ENCODE measurements at places on chromosomes 4 and X.

- DNase-seq: peak; percentile 3
Measured at GRCh38 chrX:130118441-130119311, 8.4 kb upstream of the ELF4 start.

DNA sequence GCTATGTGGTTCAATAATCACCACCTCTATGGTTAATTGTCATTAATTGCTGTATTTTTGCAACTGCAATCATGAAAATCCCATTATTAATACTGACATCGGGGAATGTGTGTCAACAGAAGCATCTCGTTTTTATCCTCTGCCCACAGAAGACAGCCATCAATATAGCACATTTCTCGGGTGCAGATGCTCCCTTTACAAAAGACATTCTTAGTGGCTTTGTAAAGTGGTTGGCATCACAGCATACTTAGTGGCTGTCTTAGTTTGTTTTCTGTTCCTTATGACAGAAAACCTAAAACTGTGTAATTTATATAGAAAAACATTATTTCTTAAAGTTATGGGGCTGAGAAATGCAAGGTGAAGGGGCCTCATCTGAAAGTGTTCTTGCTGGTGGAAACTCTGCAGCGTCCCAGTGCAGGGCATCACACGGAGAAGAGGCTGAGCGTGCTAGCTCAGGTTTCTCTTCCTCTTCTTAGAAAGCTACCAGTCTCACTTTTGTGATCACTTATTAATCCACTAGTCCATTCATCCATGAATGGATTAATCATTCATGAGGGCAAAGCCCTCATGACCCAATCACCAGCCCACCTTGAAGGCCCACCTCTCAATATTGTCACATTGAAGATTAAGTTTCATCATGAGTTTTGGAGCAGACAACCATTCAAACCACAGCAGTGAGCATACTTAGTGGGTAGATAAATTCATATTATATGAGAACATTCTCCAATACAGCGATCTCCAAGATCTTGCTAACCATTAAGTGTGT lies 1067.7 kb upstream of the PABPC4L start:
- no peak for DNase-seq

DNA sequence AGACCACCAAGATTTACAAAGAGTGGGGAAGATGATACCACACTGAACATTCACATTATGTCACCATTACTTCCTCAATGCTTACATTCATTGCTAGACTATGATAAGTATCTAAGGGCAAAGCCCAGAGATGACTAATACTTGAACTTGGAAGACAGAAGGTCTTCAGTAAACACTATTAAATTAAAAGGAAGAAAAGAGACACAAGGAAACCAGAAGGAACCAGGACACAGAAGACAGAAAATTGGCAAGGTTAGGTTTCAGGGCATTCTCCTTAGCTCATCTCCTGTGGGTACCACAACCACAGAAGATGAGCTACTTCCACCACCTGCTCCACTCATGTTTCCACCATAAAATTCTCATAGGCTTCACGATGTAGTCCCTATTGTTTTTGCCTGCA lies 64.9 kb downstream of the NLGN4X start:
- no peak for DNase-seq

- DNase-seq: no peak
Measured at GRCh38 chr4:184734758-184735157, 862 bp upstream of the CENPU start.

GRCh38 chrX:54721424-54721823 lies 76.6 kb downstream of the ITIH6 start:
- peak; percentile 64 for DNase-seq

- DNase-seq: no peak
Measured at GRCh38 chr4:98446499-98447375, 185.6 kb downstream of the RAP1GDS1 start.

DNA sequence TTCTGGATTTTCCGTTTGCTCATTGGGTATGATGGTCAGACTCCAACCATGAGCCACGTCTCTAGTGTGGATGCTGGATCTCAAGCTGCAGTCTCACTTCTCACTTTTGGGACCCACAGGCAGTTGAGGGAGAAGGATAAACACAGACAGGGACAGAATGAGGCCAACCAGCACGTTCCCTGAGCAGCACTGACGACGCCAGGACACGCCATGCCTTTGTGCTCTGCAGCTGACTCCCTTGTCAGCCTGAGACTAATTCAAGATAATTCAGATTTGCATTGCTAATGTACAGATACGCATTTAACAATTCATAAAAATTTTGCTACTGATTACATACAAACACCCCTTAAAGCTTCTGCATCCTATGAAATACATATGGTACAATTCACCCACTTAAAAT lies 106.5 kb downstream of the FAM193A start:
- no peak for DNase-seq

DNA sequence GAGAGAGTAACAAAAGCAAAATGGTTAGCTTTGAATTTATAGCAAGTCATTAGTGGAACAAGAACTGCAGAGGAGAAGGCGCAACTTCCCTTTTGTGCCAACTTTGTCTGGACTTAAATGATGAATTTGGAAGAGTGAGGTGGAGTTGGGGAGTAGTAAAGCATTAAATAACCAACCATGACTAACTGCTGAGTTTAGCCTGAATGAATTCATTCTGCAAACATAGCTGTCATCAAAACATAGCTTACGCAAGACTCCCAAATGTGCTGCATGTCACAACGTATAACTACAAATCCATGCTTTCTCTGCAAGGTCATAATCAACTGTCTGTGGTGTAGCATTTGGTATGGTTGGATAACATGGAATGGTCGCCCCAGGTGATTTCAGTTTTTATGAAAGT lies 75.9 kb upstream of the RPL34 start:
- no peak for DNase-seq

GRCh38 chr4:17762726-17763125 lies 18.7 kb downstream of the FAM184B start:
- peak; percentile 43 for DNase-seq

GRCh38 chr4:168942985-168943384 lies 67.1 kb downstream of the CBR4 start:
- DNase-seq: peak; percentile 17

- no peak for DNase-seq
Measured at GRCh38 chr4:102036619-102037376, 246.3 kb downstream of the BANK1 start.

- DNase-seq: no peak
Measured at GRCh38 chr4:56863441-56864139, 42.1 kb upstream of the SPINK2 start.

DNA sequence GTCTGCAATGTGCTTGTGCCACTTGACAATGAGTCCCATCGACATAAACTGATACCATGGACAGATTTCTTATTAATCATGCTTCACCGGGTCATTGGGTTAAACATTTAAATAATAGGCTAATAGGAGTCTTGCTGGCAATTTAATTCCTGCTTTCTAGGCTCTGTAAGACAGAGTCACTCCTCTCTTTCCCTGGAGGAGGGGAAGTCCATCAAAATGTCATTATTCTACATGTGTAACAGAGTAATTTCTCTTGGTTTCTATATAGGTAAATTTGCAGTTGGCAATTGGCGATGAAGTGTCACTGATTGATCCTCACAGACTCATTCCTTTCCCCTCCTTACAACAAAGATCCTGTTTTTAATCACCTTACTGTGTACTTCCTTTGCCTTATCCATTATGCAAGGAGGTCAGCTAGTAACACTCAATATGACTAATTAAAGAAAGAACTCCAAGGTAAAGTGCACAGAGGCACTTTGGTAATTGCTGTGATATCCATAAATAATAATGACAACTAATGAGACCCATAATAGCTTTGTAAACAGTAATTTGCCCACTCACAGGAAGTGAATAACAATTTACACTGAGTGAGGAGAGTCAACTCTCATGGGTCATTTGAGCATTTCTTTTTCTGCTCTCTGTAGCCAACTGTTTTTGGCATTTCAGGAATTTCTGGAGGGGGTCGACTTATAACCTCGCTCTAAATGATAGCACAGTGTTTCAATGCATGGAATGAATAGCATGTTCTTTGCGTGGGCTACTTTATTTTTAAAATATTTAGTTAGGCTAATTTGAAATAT lies 184.0 kb downstream of the UGT8 start:
- no peak for DNase-seq

DNA sequence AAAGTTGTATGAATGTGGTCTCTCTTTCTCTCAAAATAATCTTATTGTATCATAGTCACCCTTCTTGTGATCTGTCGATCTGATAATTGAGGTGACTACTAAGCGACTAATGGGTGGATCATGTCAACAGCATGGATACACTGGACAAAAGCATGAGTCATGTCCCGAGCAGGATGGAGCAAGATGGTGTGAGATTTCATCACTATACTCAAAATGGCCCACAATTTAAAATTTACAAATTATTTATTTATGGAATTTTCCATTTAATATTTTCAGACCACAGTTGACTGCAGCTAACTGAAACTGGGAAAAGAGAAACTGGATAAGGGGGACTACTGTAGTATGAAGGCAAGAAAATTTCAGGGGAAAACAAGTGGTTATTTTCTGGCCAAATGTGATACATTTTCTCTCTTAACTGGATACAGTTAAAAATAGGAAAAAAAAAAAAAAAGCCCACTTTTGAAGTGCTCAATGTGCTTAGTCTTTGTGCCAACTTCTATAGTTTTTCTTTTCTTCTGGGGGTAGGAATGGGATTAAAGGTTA lies 25.3 kb downstream of the FAM241A start:
- peak; percentile 69 for DNase-seq

DNA sequence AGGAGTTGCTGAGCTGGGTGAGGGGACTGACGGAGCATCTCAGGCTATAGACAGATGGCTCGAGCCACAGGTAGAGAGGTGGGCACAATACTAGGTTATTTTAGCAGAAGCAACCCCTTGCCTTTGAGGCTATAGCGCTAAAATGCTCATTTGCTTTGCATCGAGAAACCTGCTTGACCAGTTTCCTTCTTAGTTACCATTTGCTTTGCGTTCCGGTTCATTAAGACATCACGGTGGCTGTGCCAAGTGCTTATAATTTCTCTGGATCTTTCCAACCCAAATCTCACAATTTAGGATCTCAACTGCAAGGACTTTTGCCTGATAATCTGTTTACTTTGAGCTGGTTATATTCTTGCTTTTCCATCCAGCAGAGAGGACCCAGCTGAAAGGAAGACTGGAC lies 40.8 kb downstream of the DLG3 start:
- DNase-seq: no peak

DNA sequence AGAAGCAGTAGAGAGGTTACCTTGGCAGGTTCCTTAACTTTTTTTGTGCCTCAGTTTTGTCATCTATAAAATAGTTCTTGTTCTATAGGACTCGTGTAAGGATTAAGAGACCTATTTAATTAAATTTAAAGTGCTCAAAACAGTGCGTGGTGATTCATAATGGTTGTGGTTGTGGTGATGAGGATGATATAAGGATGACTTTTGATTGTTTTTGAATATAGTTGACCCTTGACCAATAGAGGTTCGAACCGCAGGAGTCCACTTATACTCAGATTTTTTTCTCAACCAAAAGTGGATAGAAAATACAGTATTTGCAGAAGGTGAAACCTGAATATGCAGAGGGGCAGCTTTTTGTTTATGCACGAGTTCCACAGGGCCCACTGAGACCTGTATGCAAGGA lies 14.6 kb downstream of the SMAD1 start:
- no peak for DNase-seq

DNA sequence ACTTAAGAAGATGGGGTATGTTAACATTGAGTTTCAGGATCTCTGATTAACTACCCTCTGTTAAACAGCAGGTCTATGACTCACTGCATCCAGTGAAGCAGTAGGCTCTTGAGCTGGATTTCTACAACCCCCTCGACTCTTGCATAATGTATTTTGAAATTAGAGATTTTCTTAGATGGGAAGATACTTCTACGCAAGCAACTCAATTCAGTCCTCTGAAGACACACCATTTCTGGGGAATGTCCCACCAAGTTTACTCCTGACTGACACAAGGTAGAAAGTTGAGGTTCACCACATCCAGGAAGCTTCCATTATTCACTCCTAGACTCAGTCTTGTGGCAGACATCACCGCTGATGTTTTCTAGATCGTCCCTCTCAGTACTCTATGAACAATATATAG lies 12.9 kb downstream of the PALLD start:
- peak; percentile 43 for DNase-seq

DNA sequence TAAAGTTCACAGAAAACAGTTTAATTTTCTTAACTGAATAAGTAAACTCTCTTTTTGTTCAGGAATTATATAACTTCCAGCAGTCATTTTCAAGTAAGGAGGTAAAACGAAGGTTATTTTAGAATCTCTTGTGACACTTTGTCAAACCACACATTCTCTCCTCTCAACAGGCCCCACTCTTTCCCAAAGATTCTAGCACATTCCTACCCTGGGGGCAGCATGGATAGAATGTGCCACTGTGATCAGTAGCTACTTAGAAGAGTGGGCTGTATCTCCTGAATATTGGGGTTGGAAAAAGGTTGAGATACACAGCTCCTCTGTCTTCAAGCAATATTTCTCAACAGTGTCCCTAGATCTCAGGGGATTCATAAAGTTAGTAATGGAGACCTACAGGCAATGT lies 157.6 kb downstream of the EMCN start:
- DNase-seq: no peak

DNA sequence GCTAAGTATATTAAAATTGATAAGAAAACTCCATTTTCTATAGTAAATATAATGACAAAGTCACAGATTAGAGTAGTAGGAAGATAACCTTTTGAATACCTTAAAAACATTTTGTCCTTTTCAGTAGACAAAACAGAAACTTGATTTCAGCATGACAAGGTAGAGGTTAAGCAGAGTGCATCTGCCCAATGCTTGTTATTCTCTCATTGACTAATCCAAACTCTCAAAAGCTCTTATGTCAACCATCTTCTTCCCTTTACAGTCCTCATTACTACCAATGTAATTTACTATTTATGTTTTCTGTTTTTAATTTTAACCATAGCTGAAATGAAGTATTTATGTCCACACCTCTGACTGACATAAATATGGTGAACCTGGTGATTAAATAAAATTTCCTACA lies 11.1 kb downstream of the NIPAL1 start:
- no peak for DNase-seq

DNA sequence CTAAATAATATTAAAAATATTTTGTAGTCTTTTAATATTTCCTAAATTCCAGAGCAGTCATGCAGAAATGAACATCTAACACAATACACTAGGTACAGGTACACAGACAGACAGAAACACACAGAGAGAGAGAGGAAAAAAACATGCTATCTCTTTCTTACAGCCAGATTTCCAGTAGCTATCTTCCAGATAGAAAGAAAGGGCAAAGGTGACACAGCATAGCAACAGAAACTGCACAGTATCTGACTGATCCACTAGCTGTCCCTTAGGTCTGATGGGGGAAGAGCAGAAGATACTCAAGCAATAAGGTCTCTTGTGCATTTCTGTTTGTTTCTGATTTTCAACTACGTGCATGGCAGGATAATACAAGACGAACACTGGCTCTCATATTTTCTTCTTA lies 7.8 kb downstream of the FBXW7 start:
- no peak for DNase-seq

DNA sequence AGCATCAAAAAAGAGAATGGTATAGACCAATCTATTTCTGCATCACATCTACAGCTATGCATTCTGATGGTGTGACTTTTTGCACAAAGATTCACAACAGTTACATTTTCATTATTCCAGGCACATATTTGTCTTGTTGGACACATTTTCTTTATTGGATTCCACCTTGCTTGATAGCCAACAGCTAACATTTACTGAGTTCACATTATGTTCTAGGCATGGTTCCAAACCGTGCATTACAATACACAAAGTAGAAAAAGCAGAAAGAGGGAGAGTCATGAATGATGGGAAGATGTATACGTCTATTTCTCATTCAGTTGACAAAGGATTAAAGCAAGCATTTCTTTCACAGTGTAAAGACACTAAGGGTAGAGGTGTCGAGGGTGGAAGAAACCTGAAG lies 22.9 kb upstream of the CLGN start:
- DNase-seq: no peak
